ENCODE measurements at places on chromosomes 13 and 19.

- DNase-seq, result peak; percentile 99
These were observed 11.3 kb downstream of the EPS8L1 start for GRCh38 chr19:55086730-55087541.

GRCh38 chr19:38891771-38892170 lies 7.6 kb downstream of the SIRT2 start:
- DNase-seq, result no peak

GRCh38 chr19:10501971-10502523 lies 1.1 kb downstream of the KEAP1 start:
- peak; percentile 86 for DNase-seq

- DNase-seq, result no peak
These were observed 23.8 kb downstream of the PRKD2 start for GRCh38 chr19:46692918-46693722.

DNA sequence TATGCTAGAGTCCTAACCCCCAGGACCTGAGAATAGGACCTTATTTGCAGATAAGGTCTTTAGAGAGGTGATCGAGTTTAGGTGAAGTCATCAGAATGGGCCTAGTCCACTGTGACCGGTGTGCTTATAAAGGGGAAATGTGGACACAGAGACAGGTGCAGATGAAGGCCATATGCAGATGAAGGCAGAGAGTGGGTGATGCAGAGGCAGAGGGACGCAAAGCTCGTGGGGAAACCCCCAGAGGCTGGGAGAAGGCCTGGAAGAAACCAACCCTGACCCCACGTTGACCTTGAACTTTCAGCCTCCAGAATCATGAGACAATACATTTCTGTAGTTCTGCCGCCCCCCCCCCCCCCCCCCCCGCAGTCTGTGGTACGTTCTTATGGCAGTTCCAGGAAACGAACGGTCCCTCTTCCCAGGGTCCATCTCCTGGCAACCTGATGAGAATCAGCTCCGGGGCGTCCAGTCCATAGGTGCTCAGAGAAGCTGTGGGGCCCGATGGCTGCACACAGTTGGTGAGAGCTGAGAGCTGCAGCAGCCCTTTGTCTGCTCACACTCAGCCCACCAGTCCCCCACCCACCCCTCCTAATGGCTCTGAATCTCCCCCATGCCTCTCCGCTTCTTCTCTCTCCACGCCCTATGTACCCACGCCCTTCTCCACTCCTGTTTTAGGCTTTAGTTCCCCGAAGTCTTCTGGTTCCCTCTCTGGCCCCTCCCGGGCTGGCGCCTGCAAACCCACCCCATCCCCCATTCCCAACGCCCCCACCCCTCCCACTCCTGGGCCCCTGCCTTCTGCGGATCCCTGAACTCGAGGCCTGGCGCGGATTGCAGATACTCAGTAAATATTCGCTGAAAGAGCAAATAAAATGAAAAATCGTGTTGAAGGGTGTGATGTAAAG lies 218.3 kb upstream of the MAB21L1 start:
- no peak for DNase-seq

- no peak for DNase-seq
These were observed 119.2 kb upstream of the SPACA7 start for GRCh38 chr13:112256716-112257494.
